Nucleus accumbens (tissue), 56 donors: ENCODE measurements at places on chromosomes 7 and 10.

DNA sequence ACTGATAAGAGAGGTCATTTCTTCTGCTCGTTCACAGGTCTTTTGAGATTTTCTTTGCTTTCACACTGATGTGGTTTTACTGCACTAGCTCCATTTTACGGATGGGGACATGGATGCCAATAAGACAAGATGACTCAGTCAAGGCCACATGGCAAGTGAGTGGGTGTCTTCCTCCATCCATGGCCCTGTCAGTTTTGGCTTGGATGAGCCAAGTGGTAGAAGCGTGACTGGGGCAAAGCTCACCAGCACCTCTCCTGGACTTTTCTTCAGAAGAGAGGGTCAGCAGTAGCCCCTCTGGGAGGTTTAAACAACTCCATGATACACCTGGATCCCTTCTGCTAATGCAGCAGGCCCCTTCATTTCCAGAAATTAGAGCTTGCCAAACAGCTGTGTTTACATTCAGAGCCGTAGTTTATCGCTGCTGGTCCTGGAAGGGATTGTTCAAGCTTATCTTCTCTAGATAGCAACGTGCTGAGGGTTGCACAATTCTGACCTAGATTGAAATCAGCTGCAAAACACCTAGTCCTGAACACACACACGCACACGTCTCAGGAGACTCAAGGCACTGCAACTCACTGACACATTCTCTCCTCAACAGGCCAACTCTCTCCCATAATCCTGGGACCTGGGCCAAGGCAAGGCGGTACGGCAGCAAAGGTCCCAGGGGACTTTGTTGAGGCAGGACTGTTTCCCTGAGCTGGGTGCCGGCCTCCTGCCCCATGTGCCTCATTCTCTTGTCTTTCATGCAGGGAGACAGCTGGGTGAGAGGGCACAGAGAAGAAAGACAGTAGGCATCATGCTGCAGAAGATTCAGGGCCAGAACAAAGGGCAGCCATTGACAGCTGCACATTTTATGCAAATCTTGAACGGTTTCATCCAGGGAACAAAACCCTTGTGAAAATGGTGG, 14.2 kb upstream of the PDCD4 start:
- no peak for DNase-seq

DNA sequence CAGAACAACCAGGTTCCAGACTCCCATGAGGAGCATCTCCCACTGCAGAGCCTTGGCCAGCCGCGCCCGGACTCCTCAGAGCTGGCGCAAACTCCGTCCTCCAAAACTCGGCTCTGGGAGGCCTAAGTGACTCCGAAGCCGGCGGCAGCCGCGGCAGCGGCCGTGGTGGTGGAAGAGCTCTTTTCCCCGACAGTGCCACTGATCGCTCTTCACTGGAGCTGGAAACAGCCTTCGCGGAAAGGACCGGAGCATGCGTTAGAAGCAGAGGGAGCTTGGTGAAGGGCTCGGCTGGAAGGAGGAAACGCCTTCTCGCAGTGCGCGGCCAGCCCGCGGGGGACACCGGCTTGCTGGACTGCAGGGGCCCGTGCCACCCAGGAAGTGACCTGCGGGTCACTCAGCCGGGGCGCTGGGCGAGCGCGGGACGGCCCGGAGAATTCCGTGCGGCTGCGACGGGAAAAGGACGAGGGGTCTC, 5.0 kb upstream of the HOXA13 start:
- no peak for DNase-seq

DNA sequence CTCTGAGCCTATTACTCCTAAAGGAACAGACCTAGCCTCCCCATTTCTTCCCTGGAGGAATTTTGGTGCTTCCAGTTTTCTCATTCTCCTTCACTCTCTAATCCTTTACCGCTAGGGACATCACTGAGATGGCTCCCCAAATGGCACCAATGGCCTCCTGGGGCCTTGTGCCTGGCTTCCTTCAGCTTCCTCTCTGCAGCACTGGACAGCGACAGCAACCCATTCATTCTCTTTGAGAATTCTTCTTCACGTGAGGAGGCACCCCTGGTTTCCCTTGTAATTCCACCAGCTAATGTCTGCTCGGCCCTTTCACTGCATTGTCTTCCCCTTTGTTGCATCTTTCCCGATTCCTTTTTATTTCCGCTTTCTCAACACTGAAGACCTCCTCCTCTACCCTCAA, 24.6 kb upstream of the KDM7A start:
- DNase-seq = no peak

GRCh38 chr10:69061305-69062161, 26.4 kb upstream of the SRGN start:
- no peak for DNase-seq

- no peak for DNase-seq
Measured at GRCh38 chr7:135275971-135276580, 42.4 kb downstream of the STRA8 start.
